Mucosa of descending colon (tissue), 3 donors: ENCODE measurements at places on chromosomes 1 and 21.

DNA sequence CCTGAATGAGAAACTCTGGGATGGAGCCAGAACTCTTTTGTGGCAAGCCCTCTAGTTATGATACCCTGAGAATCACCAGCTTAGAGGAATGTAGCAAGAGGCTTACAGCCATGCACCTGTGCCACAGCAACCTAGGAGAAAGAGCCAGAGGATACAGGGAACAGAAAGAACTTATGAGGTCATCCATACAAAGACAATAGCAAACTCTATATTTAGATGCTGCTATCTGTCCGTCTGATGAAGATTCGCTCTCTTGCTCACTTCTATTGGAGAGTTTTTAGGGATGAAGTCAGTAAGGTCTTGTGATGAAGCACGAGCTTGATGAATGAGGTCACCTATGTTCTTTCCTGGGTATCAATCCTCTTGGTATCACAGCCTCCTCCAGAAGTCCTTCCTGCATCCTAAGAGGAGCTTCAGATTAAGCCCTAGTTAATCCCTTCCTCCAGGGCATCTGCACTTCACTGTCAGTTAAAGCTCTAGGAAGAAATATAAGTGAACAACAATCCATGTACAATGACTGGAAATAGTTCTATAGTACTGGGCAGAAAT, 185.6 kb downstream of the DAB1 start:
- no peak for DNase-seq

- no peak for DNase-seq
Observed at GRCh38 chr1:208278638-208279037, 34.5 kb upstream of the PLXNA2 start.

GRCh38 chr1:243281672-243282071, 25.8 kb downstream of the SDCCAG8 start:
- DNase-seq, result no peak

- DNase-seq, result no peak
Observed at GRCh38 chr1:91513160-91513559, 12.5 kb downstream of the CDC7 start.

DNA sequence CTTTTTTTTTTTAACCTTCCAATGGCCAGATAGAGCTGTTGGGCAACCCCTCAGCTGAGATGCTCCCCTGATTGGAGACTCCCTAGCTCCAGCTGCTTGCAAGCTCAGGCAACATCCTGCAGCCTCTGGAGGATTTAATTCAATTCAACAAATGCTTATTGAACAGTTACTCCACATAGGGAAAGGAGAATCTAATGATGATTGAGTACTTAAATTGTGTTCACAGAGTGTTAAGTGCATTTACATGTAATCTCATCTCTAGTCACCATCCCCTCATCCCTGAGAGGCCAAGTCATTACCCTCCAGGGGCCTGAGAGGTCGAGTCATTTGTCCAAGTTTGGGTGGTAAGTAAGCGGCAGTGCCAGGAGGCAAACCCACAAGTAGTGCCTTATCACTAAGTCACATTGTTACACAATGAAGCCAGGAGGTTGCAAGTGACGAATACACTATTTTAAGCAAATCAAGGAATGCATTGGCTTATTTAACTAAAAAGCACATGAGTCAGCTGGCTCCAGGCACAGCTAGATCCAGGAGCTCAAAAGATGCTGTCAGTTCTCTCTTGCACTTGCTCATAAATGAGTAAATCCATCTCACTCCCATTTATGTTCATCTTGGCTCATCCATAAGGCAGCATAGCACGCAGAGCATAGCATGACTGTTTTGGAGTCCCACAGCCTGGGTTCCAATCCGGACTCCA, 64.3 kb downstream of the OPTC start:
- DNase-seq, result no peak
